ENCODE measurements at places on chromosomes 1 and 21.

DNA sequence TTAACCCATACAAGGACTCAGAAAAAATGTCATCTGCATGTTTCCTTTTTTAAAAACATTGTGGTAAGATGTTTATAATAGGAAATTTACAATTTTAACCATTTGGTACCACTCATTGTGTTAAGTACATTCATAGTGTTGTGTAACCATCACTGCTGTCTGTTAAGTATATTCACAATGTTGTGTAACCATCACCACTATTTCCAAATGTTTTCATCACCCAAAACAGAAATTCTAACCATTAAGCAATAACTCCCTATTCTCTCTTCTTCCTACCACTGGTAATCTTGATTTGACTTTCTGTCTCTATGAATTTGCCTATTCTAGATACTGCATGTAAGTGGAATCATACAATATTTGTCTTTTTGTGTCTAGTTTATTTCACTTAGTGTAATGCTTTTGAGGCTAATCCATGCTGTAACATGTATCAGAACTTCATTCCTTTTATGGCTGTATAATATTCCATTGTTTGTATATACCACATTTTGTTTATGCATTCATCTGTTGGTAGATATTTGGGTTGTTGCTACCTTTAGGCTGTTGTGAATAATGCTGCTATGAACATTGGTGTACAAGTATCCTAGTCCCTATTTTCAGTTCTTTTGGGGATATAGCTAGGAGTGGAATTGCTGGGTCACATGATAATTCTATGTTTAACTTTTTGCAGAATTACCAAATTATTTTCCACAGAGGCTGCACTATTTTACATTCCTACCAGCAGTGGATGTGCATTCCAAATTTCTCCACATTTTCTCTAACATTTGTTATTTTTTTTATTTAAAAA lies 14.1 kb downstream of the HIPK1 start:
- DNase-seq: no peak

GRCh38 chr1:158112994-158113758 lies 67.5 kb upstream of the CD1D start:
- DNase-seq: no peak

GRCh38 chr1:178371235-178371634 lies 125.5 kb downstream of the CLEC20A start:
- DNase-seq: no peak

DNA sequence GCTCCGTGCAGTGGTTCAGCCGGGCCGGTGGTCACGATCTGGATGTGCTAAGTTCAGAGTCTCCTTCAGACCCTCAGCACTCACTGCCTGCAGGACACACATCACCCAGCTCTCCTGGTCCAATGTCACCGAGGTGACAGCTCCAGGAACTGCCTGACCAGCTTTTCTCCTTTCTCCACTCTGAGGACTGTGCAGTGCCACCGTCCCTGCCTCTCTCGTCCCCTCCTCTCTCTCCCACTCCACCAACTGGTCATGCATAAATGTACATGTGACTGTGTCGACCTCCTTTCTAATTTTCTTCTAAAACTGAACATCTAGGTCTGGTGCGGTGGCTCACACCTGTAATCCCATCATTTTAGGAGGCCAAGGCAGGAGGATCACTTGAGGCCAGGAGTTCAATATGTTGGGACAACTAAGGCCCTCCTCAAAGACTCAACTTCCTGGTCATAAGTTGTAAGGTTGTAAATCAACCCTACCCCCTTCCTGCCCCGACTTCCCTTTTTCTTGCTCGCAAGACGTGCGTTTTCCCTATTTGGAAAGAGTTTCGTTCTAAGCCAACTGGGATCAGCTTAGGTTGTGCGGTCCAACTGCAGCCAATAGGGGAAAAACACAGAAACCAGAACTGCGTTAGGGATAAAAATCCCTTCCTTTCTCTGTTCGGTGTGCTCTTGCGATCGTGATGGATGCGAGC lies 53.1 kb downstream of the MEGF6 start:
- DNase-seq: no peak

DNA sequence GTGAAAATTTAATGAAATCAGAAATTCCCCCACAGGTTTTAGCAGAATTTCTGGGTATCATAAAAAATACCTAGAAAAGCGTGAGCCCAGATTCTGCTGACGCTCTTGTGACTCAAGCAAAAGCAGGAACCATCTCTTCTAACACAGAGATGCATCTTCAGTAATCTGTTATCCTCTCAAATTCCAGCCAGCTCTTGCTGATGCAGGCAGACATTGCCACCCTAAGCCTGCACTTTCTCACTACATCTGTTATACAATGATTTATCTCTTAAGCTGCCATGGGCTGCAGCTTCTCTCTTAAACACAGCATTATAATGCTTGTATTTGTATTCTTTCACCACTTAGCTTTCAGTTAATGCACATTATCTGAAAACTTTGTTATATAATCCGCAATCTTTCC lies 113.0 kb upstream of the RGS1 start:
- no peak for DNase-seq

GRCh38 chr21:26140926-26141325 lies 29.6 kb downstream of the APP start:
- DNase-seq: no peak
